ENCODE measurements at places on chromosomes 11 and 22.

- DNase-seq, result no peak
Observed at GRCh38 chr11:34620820-34621792, at the start of gene EHF. Gene EHF (plus strand): TSS chr11:34621093. CDS start chr11:34642631, 21,538 bp downstream.

DNA sequence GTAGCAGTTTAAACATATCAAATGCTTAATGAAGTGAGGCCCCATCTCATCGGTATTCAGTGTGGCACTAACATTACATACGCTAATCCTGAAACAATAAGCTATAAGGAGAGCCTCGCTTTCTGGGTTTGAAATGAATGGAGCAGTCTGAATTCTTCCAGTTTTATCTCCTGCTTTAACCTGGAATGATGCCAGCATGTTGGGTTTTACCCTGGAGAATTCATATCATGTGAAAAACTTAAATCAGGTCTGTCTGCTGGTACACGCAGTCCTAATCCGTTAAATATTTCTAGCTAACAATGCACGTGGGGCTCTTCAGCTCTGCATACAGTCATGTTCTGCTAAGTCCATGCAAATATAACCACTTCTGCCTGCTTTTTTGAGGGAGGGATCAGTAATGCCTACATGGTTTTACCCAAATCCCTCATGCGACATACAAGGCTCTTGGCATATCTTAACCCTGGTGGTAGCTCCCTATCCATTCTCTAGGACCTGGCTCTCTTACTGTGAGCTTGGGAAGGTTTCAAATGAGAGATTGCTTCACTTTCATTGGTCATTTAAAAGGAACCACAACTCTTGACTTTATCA lies 92.7 kb downstream of the COMMD9 start:
- DNase-seq, result no peak

- no peak for DNase-seq
Observed at GRCh38 chr11:30741039-30741550, 154.9 kb upstream of the MPPED2 start.

- no peak for DNase-seq
Observed at GRCh38 chr11:68026391-68027105, 3.9 kb upstream of the NDUFS8 start.

DNA sequence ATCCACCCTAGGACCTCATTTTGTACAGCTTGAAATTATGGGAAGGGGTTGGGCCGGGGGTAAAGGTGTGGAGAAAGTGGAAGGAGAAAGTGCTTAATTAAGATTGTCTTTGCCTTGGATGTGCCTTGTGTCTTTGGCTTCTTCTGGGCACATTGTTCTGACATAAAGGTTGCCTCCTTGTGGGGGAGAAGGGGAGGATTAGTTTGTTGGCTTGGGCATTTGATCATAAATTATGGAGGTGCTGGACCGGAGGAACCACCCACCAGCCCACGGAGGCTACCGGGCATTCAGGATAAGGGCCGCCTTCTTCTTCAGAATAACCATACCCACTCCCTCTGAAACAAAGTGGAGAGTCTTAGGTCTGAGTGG lies 1.3 kb downstream of the PAFAH1B2 start:
- DNase-seq, result no peak

DNA sequence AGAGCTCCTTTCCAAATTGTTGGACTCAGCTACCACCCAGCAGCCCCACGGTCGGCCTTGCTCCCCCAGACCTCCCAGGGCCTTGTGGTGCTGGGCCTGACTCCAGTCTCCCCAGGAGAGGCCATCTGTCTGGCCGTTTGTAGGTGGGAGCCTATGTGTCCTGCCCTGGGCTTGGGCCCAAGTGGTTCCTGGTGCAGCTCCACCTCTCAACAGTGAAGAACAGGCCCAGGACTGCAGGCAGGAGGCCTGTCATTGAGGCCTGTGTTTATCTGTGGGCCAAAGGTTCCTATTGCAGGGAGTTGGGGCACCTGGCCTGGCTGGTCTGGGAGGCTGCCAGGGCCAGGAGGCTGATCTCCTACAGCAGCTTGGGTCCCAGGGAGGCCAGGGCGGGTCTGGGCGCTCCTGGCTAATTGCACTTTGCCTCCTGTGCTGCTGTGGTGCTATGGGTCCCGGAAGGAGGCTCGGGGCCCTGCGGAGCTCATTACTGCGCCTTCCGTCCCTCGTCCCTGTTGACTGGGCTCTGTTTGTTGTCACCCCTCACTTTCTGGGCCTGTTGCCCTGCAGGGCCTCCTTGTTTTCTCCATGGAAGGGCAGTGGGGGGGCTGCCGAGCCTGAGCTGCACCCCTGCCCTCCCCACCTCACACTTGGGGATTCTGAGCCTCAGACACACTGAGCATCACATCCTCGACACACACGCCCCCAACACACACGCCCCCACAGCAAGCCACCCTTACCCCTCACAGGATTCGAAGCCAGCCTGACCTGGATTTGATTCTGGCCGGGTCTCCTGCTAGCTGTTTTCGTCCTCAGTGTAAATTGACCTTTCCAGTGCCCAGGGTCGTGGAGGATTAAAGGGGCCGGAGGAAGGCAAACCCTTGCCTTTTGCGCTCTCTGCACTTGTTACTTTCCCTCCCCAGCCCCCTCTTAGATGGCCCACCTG lies 6.8 kb upstream of the OMP start:
- no peak for DNase-seq

DNA sequence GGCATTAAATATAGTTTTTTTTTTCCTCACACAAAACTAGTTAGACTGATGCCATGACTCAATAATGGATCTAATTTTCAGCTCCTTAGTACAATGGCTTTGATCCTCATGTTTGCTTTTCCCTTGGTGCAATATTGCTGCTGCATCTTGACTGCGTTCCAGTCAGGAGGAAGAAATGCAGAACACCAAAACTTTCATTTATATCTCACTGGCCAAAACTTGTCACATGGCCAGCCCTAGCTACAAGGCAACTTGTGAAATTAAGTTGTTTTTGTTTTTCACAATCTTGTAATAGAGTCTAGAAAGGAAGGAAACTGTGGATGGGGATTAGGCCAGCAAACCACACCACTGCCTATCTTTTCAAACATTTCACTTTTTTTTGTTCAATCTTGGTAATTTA lies 36.7 kb downstream of the SMC1B start:
- DNase-seq, result no peak
